Left kidney (tissue), 8 donors: ENCODE measurements at places on chromosomes 6 and 20. TPM values are rescaled to one million over a fixed set of nuclear protein-coding genes. Genes with fewer than 3 reads are reported as not detected.

CCN6 gene
- polyA plus RNA-seq: 2.7 TPM

DNA sequence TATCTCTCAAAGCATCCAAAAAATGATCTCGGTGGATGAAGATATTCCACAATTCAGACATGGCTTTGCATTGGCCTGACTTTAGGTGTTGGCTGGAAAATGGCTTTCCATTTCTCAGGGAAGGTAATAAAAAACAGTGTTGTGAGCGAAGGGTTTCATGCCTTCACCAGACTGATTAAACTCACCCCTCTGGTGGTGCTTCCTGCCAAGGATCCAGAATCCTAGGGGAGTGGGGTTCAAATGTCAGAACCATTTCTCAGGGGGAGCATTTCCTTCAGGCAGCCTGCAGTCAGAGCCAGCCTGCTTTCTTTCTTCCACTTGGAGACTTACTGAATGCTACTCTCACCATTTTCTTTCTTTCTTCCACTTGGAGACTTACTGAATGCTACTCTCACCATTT lies 45.7 kb upstream of the SMIM28 start:
- DNase-seq: no peak

DNA sequence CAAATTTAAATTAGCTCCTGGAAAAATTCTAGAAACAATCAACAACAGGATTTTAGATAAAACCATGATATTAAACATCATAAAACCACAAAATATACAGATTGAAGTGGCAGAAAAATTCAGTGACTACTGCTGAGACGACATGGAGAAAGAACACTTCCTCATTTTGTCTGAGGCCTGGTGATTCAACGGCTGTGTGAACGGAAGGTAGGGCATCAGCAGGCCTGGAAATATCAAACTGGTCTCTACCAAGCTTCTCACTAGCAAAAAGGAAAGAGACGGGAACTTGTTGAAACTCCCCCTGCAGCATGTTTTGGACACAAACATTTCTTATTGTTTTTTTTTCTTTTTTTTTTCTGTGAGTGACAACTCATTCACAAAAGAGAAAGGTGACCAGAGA lies 58.0 kb upstream of the AHI1 start:
- no peak for DNase-seq

GRCh38 chr20:56693217-56693616 lies 64.1 kb downstream of the TFAP2C start:
- no peak for DNase-seq

IRAK1BP1 gene
- 13.9 TPM for polyA plus RNA-seq

NRN1 gene
- polyA plus RNA-seq: 3.6 TPM
